Activated T-cell treated with anti-CD3 and anti-CD28 coated beads for 48 hours (primary cell): ENCODE measurements at places on chromosomes 3 and 15.

GRCh38 chr3:148880681-148881080 is 15.6 kb downstream of the CPA3 start:
- DNase-seq: no peak

DNA sequence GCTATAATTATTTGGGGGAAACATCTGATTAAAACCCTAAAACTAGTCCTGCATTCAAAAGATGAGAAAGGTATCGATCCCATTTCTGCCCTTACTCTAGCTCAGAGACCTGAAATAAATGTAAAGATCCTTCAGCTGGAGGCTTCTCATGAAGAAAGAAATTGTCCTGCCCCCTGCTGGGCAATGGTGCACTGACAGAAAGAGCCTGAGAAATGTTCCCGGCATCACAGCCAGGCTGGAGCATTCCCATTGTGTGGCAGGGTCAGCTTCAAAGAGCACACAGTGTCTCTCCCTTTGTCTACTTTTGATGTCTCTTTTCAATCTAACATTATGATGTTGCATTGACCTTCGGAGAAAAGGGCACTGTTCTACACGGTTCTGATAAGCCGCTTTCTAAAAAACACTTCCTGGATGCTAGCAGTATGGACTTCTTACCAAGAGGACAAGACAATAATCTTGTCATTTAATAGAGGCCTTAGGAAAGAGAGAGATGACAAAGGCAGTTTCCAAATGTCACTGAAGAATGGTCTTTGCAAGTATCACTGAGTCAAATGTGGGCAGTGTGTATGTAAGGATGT is 287.5 kb downstream of the MAGI1 start:
- DNase-seq: peak; percentile 0

GRCh38 chr3:168495270-168495669 is 399.5 kb upstream of the GOLIM4 start:
- DNase-seq: no peak

DNA sequence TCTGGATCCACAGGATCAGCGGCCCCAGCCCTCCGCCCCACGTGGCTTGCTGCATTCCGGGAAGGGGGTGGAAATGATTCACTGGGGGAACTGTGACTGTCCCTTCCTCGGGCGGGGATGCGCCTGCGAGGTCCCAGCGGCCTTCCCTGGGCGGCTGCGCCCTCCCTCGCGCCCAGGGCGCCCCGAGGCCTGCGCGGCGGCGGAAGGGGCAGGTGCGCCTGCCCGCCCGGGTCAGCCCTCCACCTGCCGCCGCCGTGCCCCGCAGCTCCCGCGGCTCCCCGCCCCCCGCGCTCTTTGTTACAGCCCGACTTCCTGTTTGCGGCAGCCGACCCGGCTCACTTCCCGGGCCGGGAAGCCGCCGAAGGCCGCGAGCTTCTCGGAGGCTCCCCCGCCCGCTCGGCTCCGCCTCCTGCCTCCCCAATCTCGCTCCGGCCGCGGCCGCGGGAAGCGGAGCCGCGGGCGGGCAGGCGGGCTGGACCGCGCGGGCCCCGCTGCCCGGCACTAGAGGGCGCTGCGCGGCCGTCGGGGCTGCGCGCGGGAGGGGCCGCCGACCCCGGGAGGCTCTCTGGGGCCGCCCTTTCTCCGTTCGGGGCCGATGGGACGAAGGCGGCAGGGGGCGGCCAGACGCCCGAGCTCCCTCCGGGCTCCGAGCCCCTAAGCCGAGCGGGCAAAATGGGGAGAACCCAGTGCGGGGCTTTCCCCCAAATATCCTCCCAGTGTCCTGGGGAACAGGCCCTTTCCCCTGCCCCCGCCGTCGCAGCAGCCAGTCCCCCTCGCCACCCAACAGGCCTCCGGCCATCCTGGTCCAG is 11.5 kb upstream of the CHAC1 start:
- peak; percentile 76 for DNase-seq

- DNase-seq: no peak
Observed at GRCh38 chr3:96779810-96780209, 34.6 kb upstream of the EPHA6 start.

DNA sequence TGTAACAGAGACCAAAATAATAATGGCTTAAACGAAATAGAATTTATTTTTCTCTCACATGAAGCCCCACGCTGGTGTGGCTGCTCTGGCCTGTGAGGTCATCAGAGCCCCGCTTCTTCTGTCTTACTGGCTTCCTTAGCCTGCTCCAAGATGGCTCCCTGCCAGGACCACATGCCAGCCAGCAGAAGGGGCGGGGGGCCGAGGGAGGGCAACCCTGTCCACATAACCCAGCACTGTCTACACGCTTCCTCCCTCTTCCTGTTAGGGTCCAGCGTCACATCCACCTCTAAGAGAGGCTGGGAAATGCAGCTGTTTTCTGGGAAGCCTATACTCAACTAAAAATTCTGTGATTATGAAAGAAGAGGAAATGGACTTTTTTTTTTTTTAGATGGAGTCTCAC is 107.9 kb upstream of the DLG1 start:
- DNase-seq: no peak

- DNase-seq: peak; percentile 34
Observed at GRCh38 chr3:58683466-58683865, 16.9 kb upstream of the FAM3D start.

- no peak for DNase-seq
Observed at GRCh38 chr15:60392986-60393790, 4.6 kb downstream of the ANXA2 start.

DNA sequence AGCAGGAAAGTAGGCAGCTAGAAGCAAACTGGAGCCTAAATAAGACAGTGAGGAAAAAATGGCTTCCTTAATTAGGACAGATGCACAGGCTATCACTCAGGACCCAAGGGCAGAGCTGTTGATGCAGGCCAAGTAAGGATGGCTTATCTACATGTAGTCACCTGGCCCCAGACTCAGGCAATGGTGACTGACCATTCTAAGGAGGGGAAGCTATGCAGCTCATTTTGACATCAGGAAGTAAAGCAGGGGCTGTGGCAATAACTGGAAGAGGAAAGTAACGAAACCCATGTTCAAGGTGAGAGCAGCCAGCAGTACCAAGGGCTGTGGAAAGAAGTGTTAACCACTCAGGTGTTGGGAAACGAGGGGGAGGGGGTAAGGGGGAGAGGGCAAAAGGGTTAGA is 16.2 kb downstream of the ACAD11 start:
- no peak for DNase-seq

DNA sequence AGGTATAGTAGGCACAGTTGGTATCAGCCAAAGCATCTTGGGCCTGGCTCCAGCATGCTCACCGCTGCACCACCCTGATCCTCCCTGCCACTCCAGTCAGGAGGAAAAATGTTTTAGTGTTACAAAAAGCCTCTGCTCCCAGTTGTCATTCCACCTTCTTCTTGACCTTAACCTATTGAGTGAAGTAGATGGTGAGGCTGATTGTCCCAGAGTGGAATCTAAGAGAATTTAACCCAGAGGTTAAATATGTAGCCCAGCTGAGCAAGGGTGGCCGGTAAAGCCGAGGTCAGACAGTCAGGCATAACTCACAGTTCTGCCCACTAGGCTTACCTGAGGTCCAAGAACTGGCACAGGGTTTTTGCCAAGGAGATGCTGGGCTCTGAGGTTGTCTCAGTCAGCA is 30.7 kb upstream of the TNIK start:
- DNase-seq: no peak

- no peak for DNase-seq
Observed at GRCh38 chr3:108936924-108937689, 16.6 kb downstream of the GUCA1C start.

- no peak for DNase-seq
Observed at GRCh38 chr3:26915208-26915607, 292.6 kb downstream of the LRRC3B start.

GRCh38 chr3:124861041-124861440 is 26.1 kb downstream of the ITGB5 start:
- DNase-seq: no peak

DNA sequence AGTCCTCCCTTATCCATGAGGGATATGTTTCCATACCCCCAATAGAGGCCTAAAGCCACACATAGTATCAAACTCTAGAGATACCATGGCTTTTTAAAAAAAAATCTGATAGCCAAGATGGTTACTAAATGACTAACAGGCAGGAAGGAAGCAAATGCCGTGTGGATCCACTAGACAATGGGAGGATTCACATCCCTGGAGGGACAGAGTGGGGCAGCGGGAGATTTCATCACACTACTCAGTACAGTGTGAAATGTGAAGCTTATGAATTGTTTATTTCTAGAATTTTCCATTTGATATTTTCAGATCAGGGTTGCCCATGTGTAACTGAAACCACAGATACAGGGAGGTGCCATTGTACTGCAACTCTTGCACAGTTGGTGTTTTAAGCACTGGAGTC is 826.6 kb downstream of the SQOR start:
- DNase-seq: no peak

- no peak for DNase-seq
Observed at GRCh38 chr15:90159213-90159612, 41.9 kb upstream of the SEMA4B start.

GRCh38 chr15:73914145-73914544 is 12.1 kb upstream of the LOXL1 start:
- no peak for DNase-seq

GRCh38 chr3:174120997-174121396 is 723.5 kb downstream of the NLGN1 start:
- no peak for DNase-seq

- no peak for DNase-seq
Observed at GRCh38 chr3:40939030-40939740, 260.1 kb upstream of the CTNNB1 start.

GRCh38 chr15:56533731-56534403 is 68.9 kb upstream of the MNS1 start:
- DNase-seq: no peak

DNA sequence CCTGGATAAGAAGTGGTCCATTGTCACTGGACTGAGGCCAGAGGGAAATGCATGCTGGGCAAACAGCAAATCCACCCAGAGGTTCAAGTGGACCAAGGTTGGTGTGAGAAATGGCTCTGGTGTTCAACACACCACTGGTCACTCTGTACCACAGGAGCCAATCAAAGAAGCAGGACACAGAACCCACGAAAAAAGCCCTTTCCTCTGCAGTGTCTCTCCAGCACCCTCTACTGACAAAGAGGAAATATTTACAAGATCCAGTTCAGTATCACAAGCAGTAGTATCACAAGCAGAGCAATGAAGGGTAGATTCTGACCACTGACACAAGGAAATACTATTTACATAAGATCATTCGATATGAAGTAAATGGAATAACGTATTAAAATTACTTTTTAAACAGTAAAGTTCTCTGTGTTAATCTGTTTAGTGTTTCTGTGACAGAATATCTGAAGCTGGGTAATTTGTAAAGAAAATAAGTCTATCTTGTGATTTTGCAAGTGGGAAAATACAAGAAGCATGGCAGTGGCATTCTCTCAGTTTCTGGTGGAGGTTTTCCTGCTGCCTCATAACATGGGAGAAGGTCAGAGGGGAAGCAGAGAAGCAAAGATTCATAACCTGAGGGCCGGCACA is 390.7 kb downstream of the EFHB start:
- DNase-seq: no peak

- no peak for DNase-seq
Observed at GRCh38 chr15:75817138-75817935, 25.9 kb upstream of the UBE2Q2 start.

DNA sequence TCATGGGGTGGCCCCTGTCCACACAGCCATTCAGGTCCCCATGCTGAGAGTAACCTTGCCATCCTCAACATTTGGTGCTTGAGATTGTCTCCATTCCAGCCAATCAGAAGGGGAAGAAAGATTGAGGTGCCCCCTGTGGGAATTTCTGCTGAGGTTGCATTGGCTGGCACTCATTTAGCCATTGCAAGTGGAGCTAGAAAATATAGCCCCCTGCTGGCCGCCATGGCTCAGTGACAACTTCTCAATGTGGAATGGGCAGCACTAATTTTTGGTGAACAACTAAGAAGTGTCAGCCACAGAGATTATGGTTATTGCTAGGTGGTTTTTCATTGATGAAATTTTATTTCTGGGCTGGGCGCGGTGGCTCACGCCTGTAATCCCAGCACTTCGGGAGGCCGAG is 22.0 kb downstream of the COL6A6 start:
- peak; percentile 18 for DNase-seq

DNA sequence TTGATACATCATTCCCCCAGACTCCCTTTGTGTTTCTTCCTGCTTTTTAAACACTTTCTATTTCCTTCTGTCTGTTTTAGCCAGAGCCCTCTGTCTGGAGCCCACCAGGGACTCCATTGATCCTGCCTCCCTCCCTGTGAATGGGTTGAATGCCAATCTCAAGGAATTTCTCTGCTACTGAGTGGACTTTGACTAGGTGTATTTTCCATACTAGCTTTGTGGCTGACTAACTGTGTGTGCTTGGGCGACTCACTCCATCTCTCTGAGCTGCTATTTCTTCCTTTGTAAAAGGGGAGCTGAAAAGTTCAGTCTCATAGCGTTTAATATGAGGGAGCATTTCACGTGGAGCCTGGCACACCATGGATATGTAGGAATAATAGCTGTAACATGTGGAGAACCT is 98.8 kb downstream of the EEFSEC start:
- no peak for DNase-seq

GRCh38 chr3:15327941-15328340 is 4.4 kb downstream of the SH3BP5 start:
- DNase-seq: no peak

DNA sequence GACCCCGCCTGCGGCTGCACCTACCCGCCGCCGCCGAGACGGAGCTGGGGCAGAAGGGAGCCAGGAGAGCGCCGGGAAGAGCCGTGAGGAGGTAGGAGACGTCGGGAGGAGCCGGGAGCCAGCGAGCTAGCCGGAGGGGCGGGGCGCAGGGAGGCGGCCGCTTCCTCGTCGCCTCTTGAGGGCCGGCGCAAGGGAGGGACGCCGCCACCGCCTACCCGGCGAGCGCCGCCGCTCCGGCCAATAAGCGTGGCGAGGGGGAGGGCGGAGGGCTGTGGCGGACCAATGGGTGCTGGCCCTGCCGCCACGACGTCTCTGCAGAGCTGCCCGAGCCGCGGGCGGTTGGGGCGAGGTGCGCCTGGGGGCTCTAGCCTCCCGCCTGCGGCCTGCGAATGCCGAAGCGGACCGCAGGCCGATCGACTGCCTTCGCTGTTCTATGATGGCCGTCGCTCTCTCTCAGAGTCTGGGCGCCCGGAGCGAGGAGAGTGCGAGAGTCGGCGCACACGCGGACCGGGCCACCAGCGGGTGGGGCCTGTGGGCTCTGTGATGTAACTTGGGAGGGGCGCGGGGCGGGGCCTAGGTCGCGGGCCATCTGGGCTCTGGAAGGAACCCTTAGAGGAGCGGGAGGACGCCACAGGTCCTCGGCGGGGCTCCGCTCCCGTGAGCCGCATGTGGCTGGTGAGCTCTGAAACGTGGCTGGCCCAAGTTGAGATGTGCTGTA is 72.7 kb upstream of the MAP4 start:
- DNase-seq: peak; percentile 96
